ENCODE measurements at places on chromosomes 1 and 21.

DNA sequence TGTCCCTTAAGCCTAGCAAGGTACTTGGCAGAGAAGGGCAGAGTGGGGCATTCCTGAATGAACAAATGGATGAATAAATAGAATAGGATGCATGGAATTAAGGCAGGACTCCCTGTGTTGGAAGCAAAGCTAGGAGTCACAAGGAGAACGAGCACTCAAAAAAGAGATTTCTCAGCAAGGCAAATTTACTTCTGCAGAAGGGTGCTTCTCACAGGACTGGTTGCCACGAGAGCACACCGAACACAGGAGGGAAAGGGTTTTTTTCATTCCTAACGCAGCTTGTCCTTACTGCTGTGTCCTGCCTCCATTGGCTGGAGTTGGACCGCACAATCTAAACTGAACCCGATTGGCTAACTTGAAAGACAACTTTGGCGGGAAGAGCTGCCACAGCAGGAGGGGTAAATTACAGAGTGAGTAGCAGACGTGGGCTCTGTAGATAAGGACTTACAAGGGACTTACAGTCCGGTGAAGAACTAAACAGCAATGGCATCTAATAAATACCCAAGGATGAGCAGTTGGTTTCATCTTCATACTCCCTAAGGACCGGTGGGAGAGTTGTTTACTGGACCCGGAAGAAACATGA, 52.4 kb downstream of the KIF26B start:
- DNase-seq, result no peak

- no peak for DNase-seq
Observed at GRCh38 chr1:97778718-97779117, 142.1 kb downstream of the DPYD start.

DNA sequence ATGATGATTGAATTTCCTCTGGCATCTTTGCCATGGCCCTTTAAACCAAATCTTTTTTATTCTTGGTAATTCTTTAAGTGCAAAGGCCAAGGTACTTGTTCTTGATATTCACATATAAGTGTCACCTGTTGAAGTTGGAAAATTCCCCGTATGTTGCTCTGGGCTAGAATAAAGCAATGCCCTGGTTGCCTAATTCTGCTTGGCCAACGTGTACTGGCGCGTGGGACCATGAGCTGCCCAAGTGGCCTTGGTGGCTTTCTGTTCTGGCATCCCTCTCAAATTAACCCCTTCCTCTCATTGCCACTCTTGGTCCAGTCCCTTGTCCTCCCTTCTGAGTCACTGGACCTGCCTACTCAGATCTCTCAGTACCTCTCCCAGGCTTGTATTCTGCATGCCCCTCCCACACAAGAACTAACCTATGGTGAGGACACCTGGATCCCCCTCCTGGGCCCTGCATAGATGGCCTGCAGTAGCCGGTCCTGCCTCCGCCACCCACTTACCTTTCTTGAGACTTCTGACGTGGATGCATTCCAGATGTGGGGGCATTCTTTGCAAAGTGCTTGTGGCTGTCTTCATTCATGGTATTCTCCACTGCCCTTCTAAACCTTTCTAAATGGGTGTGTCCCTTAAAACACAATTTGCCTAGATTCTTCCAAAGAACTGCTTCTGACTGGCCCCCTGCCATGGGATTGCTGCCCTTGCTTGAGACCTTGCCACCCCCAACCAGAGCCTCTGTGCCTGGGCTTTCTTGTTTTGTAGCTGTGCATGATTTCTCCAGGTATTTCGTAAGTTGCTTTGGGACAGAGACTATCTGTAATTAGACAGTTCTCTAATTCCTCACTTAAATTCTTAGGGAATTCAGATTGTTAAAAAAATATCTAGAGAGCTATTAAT, 152.4 kb downstream of the GALNT2 start:
- no peak for DNase-seq

- no peak for DNase-seq
Observed at GRCh38 chr1:169726851-169727250, 7.0 kb downstream of the SELE start.

DNA sequence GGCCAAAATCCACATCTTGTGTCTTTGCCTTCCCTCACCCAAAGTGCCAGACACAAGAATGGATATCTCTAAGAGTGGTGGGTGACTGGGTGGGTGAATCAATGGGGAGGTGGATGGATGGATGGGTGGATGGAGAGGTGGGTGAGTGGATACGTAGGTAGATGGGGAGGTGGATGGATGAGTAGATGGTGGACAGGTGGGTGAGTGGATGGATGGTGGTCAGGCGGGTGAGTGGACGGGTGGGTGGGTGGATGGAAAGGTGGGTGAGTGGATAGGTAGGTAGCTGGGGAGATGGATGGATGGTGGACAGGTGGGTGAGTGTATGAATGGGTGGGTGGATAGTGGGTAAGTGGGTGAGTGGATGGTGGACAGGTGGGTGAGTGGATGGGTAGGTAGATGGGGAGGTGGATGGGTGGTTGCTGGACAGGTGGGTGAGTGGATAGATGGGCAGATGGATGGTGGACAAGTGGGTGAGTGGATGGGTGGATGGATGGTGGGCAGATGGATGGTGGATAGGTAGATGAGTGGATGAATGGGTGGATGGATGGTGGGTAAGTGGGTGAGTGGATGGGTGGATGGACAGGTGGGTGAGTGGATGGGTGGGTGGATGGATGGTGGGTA, 34.2 kb downstream of the SLC19A1 start:
- no peak for DNase-seq

DNA sequence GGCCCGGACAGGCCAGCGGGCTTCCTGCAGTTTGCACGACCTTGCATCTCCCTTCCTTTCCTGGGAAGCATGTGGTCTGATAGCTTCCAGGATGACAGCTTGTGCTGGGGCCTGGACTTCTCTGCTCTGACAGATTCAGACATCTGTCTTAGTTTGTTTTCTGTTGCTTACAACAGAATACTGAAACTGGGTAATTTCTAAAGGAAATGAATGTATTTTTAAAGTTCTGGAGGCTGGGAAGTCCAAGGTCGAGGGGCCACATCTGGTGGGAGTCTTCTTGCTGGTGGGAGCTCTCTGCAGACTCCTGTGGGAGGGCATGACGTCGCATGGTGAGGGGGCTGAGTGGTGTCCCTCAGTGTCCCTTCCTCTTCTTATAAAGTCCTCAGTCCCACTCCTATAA, 35.3 kb upstream of the TENT5B start:
- DNase-seq, result no peak

DNA sequence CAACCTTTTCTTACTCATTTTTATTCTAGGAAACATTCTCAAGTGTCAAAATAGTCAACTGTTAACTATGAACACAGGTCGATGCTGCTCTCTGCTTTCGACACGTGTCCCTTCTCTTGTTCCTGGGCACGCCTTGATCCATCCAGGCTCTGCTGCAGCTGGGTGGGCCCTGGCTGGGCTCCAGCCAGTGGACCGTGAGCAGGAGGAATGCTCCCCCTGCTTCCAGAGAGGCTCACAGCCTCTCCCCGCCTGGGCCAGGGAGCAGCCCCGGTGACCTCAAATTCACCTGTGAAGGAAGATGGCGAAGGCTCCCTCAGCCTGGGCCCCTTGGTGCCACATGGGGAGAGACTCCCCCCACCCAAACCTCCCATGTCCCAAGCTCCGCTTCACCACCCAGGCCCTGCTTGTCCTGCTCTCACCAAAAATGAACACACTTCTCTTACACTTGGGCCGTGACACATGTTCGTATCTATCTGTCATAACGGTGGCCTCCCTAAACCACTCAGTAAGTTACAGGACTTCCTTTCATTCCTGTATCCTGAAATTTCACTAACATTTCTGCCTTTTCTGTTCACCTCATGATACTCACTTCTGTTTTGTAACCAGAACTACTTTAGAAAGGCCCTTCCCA, 24.6 kb upstream of the ADARB1 start:
- DNase-seq, result no peak

DNA sequence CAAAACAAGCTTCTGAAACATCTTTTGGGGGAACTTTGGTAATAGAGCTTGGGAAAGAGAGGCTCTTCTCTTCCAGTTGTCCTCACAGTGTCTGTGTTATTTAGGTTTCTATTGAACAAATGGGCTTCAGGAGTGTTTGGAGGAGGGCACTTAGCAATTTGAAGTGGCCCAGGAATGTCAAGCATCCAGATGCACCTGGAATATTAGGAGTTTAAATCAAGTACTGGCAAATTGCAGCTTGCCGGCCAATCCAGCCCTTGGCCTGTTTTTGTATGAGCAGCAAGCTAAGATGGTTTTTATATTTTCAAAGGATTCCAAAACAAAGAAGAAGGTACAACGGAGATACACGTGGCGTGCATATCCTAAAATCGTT, 94.7 kb downstream of the CCDC185 start:
- DNase-seq, result no peak

GRCh38 chr1:111364690-111365089, 62.8 kb downstream of the OVGP1 start:
- DNase-seq, result no peak

Data from CD4-positive, alpha-beta T cell treated with Interleukin-6 at 100 ng/mL for 8 hours (primary cell).